ENCODE measurements at places on chromosomes 6 and 20.

DNA sequence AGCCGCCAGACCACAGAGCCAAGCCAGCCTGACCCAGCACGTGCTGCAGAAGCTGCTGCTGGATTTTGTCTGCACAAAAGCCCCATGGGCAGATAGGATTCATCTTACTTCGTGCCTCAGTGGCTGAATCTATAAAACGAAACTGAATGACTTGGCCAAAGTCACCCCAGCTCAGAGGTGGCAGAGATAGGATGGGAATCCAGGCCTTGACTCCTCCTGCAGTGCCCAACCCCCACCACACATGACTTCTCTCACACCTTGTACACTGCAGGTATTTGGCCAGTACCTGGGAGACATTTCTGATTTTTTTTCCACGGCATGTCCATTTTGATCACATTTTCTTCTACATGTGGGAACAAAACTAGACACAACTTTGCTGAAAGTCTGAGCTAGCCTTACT is 182.1 kb downstream of the ANKRD60 start:
- DNase-seq = no peak

- no peak for DNase-seq
Measured at GRCh38 chr6:106159531-106159940, 73.4 kb downstream of the PRDM1 start.

GRCh38 chr20:14986656-14987055 is 649.2 kb upstream of the FLRT3 start:
- DNase-seq = no peak

DNA sequence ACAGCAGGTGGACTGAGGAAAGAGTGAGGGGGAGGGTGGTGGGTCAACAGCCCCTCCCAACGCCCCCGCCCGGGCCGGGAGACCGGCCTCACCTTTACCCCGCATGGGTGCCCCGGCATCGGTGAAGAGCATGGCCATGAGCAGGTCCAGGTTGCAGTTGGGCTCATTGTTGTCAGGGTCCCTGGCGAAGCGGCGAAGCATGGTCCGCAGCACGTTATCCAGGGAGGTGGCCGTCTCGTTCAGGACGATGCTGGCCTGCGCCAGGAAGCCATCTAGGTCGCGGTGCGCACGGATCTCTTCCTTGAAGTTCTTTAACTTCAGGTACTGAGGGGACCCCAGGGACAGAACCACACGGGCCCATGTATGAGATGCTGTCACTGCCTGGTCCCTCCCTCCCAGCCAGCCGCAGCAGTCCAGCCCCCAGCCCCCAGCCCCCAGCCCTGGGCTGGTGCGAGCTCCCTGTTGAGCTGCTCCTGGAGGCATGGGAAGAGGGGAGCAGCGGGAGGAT is 4.9 kb downstream of the SLC4A11 start:
- DNase-seq = no peak

DNA sequence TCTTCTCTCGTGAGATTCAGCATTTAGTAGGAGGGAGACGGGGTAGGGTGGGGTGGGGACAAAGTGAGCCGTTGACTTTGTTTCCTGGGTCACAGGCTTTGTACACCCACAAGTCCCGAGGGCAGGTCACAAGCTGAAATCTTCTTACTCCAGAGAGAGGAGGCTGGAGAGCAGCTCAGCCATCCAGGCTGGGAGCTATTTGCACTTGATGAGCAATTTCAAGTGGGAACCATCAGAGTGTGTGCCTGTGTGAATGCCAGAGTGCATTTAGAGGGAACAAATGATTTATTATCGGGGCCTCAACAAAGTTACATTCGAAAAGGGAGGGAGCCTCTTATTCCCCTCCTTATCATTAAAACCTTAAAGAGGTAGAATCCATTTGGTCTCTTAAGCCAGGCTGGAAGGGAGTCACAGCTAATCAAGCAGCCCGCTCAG is 155.7 kb upstream of the JARID2 start:
- DNase-seq = no peak

DNA sequence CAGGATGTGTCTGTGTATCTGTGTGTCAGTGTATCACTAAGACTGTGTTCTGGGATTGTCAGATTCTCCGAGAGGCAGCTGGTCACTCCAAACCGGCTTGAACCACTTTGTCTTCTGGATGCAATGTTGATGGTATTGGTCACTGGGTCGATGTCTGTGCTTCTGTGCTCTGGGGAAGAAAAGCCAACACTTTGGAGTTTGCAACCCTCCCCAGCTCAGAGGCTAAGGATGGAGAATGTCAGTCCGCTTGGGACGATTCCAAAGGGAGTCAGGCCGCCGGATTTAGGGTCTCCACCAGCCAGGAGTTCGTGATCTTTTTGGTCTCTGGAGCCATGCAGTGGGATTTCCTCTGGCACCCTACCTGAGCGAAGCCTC is 5.2 kb downstream of the MAFB start:
- DNase-seq = no peak

- DNase-seq = no peak
Measured at GRCh38 chr20:62805155-62805710, 598 bp downstream of the OGFR start.

DNA sequence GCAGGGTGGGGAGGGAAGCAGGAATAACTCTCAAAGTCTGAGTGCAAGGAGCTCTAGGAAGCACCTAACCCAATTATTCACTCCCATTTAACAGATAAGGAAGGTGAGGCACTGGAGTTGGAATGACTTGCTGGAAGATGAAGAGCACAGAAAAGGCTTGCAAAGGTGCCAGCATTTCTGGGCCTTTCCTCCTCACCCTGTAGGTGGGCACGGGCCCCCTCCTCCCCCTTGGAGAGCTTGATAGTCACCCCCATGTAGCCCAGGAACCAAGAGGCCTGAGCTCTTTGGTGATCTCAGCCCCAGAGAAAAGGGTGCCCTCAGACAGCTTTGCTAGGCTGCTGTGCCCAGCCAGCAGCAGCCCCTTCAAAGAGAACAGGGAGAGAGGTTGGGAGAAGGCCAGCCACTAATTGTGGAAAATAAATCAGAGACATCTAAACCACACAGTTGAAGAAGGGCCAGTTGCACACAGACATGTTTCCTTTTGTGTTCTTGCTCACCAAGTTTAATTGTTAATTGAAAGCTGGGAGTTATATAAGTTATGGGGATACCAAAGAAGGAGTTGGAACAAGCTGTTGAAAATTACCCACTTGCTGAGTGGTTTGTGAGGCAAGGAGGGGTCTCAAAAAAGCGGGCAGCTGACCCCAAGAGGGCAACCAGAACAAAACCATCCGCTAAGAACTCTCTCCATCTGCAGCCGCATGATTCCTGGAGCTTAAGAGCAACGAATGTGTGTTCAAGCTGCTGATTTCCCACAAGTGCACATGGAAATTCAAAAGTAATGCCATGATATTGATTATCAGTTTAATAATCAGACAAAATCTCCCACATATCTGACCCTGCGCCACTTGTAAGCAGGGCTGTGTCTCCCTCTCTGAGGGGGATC is 77.0 kb downstream of the MRPL14 start:
- no peak for DNase-seq

- no peak for DNase-seq
Measured at GRCh38 chr6:146957181-146958093, 246.8 kb upstream of the STXBP5 start.

DNA sequence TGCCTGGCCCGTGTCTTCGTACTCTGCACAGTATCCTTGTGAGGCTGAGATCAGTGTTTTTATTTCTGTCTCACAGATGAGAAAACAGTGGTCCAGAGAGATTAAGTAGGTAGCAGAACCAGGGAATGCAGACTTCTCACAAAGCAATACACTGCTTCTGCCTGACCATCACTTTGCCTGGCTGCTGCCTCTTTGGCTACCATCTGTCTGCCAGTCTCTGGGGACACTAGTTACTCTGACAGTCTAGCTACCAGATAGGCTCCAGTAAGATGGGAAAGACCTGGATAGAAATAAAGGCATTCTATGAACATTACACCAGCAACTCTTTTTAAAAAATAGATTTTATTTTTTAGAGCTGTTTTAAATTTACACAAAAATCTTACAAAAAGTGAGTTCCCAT is 96.9 kb downstream of the PHACTR3 start:
- DNase-seq = no peak

GRCh38 chr6:30686009-30686907 is at the start of gene PPP1R18:
Gene PPP1R18, minus strand, starts transcription at chr6:30686645. Its CDS starts 627 bp downstream, at chr6:30686018.
- DNase-seq = no peak

DNA sequence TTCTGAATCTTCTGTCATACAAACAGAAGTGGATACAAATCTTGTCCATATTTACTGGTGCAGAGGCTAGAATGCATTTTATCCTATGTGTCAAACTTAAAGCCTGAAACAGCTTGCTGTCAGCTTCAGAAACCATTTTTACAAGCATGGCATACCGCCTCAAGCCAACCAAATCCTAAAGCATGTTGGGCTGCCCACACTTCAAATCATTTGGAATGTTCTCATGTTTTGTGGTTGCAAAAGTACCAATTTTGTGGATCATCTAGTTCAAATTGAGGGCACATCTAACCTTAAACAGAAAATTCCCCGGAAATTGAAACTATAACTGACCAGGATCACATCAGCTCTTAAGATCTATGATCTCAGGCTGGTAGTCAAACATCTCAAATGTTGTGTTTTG is 3.2 kb downstream of the GPR63 start:
- DNase-seq = no peak

DNA sequence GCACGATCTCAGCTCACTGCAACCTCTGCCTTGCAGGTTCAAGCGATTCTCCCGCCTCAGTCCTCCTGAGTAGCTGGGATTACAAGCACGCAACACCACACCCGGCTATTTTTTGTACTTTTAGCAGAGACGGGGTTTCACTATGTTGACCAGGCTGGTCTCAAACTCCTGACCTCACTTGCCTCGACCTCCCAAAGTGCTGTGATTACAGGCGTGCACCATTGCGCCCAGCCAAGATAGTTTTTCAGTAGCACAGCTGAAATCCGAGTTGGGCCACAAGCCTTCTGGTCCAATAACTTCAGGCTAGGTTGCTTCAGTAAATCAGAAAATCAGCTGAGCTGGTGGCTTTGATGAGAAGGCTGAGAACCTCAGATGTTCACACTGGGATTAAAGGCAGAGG is 65.7 kb downstream of the TRAM2 start:
- DNase-seq = no peak

- DNase-seq = no peak
Measured at GRCh38 chr6:2516059-2516458, 234.7 kb downstream of the MYLK4 start.

- no peak for DNase-seq
Measured at GRCh38 chr6:25675167-25675566, 23.2 kb downstream of the SCGN start.

DNA sequence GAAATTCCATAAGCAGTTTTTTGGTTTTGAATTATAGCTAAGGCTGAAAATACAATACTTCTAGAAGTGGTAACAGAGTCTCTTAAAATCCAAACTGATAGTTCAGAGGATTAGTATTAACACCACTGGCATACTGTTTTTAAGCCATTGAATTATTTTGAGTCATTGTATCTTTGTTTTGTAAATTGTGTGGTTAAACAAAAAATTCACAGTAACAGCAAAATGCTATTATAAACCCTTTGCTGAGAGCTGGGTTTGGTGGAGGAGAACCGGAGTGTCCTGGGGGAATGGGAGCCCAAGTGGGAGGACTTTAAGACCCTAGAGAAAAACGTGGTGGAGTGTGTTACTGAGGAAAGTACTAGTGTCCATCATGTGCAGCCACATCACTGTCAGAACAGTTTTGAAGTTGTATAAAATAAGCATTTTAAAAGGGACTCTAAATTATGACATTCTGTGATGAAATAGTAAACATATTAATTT is 125.1 kb downstream of the LRRC1 start:
- no peak for DNase-seq

DNA sequence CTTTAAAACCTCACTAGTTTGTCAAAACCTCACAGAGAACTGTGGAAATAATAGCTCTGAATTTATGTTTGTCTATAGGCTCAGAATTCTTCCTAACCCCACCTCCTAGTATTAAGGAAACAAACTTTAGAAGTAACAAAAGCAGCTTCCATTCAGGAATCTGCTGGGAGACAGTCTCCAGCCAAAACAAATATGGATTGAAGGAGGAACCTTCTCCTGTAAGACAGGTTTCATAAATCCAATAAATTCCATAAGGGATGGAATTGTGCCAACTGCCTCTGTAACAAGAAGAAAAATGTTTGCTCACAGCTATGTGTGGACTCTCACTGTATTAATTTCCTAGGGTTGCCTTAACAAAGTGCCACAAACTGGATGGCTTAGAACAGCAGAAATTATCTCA is 7.5 kb downstream of the SYCP2 start:
- DNase-seq = no peak

DNA sequence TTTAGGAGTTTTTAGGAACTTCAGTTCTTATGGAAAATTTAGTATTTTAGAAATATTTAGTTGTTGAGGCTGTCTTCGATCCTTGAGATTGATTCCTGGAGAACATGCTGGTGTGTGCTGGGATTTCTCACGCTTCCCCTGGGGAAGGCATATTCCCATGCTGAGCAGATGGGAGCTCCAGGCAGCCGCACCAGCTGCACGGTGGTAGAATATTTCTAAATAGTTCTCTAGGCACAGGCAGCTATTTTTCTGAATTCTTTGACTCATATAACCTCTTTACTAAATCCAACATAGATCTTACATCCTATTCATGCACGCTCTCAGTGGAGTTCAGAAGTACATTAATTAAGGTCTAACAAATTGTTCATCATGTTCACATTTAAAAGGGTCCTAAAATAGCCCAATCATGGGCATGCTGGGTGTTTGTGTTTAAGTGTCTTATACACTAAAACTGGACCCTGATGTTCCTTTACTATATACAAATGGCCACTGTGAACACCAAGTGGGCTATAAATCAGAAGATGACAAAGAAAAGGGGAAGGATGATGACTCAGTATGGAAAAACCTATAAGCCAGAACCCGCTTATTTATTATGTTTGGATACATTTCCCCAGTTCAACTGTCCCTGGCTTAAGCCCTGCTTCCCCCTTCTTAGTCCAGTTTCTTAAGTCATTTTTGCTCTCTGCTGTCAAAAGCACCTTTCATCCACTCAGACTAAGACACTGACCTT is 138.5 kb downstream of the UST start:
- DNase-seq = no peak

DNA sequence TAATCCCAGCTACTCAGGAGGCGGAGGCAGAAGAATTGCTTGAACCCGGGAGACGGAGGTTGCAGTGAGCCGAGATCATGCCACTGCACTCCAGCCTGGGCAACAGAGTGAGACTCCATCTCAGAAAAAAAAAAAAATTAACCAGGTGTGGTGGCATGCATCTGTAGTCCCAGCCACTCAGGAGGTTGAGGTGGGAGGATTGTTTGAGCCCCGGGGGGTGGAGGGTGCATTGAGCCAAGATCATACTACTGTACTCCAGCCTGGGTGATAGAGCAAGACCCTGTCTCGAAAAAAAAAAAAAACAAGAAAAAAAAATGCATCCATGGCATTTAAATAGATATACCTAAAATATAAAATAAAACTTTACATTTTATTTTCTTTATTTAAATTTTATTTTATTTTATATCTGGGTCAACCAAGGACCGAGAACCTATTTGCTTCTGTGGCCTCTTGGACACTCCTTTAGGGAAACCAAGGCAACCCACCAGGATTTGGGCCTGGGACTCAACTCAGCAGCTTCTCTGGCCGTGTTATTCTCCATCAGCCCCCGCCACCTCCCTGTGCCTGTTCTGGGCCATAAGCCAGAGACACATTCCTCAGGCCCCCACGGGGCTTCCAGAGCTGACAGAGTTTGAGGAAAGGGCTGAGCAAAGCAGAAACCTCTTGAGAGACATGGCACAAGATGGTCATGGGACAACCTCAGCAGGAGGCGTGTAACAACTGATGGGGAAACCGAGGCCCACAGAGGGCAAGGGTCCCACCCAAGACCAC is 6.2 kb downstream of the SNTA1 start:
- DNase-seq = no peak
